ENCODE measurements at places on chromosomes 1 and 21. TPM values are rescaled to one million over a fixed set of nuclear protein-coding genes. Genes with fewer than 3 reads are reported as not detected.

DNA sequence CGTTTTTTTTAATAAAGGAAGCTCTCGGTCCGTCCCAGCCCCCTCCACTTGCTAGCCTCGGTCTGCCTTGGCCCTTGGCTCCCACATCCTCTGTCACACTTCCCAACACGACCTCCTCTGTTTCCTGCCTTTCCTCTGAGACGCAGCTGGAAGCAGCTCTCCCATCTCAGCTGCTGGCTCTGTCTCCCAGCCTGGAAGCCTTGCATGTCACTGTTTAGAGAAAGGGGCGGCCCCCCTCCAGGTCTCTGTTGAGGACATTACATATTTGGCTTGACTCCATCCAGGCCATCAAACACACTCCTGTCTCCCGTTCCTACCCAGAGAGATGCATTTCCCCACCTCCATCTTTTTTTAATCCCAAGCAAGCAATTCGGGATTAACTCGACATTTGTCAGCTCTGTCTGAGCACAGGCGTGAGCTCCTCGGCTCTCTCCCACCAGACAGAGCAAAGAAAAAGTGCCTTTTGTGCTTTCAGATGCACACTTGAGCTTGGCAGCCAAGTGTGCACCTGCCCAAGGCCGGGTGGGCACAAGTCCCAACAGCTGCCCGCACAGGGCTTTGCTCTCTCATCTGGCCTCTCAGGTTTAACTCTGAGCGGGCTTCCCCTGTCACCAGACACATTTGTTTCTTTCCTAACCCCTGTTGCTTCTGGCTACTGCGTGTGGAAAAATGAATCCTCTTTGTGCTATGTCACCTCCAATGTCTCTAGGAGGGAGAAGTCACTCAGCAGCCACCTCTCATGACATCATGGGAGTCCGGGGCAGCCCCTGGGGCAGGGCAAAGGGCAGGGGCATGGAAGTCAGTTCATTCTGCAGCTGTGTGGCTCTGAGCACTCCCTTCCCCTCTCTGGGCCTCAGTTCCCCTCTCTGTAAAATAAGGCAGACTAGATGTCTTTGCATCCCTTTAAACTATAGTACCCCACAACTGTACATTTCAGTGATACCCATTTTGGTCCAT is 108.3 kb downstream of the KCND3 start:
- DNase-seq, result no peak

- DNase-seq, result no peak
Observed at GRCh38 chr1:26317612-26318337, at the start of gene CD52. Gene CD52, plus strand, starts transcription at chr1:26317958. Its CDS starts 60 bp downstream, at chr1:26318018.

GRCh38 chr1:171898941-171899340 is 57.6 kb downstream of the DNM3 start:
- DNase-seq, result no peak

GRCh38 chr1:244876228-244876910 is 12.0 kb upstream of the HNRNPU start:
- DNase-seq, result no peak

GRCh38 chr1:51325878-51326755 is 4.2 kb downstream of the TTC39A start:
- no peak for DNase-seq

DNA sequence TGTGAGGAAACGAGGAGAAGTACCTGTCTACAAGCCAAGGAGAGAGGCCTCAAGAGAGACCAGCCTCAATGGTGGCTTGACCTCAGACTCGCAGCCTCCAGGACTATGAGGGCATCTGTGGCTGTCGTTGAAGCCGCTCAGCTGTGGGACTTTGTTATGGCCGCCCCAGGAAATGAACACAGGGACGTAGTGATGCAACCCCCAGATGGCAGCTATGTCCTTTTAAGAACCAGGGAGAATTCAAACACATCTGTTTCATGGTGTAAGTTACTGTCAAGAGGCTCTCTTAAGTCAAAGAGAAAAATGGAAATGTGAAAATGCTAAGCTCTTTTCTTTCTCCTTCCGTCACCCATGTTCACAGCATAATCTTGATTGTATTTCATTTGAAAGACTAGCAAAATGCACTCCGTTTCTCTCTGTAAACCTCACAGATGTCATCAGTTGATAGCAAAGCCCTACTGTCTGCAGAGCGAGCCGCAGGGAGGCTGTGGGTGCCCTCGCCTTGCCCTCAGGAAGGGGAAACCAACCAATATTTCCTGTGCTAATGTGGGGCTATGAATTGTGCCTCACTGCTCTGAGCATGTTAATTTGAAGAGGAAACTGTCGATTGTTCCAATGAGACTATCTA is 21.3 kb downstream of the UBASH3A start:
- peak; percentile 32 for DNase-seq

DNA sequence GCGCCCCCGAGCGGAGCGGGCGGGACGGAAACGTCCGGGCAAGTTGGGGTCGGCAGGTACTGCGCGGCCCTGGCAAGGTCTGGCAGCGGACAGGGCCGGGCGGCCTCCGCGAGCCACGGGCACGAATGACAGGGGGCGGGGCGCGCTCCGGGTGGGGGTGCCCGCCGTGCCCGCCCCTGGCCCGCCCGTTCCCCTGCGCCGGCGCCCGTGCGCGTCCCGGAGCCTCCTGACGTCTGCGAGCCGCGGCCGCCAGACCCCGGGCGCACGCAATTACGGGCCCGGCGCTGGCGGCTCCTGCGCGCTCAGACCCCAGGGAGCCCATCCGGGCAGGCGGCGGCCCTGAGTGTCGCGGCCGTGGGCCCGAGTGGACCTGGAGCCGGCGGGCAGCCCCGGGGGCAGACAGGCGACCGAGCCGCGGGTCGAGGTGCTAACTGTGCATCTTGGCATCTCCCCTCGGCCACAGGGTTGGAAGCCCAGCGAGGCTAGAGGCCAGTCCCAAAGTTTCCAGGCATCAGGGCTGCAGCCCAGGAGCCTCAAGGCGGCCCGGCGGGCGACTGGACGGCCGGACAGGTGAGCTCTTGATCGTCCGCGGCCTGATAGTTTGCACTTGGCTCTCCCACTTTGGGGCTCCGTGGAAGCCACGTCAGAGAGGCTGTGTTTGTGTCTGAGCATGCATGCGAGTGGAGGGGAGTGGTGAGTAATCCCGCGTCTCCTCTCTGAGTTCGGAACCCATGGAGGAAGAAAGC is 918 bp downstream of the MIB2 start:
- peak; percentile 94 for DNase-seq

Gene CMPK1
- 111 TPM for total RNA-seq

GRCh38 chr1:192418552-192419285 is 101.9 kb downstream of the RGS21 start:
- DNase-seq, result no peak

GRCh38 chr1:14915356-14916054 is 238.0 kb upstream of the TMEM51 start:
- no peak for DNase-seq

Gene FOXD3
- total RNA-seq, result not detected

- no peak for DNase-seq
Observed at GRCh38 chr21:46570631-46571030, 34.3 kb downstream of the S100B start.

DNA sequence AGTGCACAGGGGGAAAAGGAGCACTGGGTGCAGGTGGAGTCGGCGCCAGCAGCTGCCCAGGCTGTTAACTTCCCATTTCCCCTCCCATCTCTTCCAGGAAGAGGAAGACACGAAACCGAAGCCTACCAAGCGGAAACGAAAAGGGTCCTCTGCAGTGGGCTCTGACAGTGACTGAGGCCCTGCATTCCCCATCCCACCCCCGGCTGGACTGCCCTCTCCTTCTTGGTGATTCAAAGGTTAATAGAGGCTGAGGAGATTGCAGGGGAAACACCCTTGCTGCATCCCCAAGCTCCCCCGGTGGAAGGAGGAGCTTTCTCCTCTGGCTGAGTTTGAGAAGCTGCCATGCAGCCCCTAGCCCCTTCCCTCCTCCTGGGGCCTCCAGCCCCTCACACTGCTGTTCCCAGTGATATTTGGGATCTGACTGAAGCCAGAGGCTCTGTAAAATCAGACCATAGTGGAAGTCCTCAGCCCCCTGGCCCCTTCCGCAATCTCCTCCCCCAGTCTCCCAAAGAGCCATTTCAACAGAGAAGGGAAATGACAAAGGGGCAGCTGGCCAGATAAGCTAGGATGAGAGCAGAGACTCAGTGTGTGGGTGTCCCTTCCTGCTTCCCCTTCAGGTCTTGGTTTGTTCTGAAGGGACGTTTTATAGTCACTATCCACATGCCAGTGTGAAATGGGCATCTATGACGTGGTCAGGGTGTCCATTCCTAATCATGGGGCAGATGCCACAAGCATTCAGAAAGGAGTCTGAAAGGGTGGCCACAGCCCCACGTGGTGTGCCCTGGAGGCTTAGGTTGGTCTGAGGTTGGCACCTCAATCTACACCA is 1.9 kb upstream of the SLC27A3 start:
- peak; percentile 67 for DNase-seq

DNA sequence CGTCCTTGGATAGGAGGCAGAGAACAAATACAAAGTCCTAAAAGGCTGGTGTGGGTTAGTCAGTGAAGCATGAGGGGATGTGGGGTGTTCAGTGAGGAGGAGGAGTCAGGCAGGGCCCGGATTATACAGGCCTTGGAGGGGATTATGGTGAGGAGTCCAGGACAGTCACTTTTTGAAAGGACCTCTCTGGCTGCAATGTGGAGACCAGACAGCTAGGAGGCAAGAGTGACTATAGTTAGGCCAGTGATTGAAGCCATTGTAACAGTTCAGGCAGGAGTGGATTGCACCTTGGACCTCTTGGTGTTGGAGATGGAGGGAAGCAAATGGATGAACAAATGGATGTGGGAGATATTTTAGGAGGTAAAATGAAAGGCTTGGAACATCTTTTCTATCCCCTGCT is 115.8 kb downstream of the C1orf94 start:
- no peak for DNase-seq

DNA sequence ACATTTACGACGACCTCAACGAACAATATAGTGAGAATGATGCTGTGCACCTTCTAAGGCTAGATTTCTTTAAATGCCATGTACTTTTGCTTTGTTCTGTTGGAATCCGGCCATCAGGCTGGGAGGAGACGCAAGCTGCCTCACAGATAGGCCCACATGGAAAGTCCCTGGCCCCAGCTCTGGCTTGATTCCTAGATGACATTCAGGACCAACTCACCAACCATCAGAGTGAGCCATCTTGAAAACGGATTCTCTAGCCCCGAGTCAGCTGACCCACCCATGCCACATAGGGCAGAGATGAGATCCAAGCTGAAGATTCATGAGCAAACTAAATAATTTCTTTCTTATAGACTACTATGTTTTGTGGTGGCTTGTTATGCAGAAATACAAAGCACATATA is 164.4 kb downstream of the ZNF281 start:
- no peak for DNase-seq

DNA sequence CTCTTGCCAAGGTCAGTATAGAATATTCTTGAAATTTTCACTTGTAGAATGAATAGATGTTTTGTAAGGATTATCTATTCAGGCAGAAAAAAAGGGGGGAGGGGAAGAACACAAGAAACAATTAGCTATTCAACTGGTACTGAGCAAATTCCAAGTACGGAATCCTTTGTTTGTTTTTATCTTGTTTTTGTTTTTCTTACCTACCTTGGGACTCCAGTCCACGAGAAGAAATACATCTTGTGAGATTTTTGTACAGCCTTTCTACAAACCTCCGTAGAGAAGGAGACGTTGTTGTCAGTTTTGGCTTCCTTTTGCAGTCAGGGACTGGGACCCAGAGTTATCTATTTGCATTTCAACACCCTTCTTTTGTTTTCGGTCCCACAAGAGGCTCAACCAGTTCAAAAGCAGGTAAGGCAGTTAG is 36.0 kb downstream of the ZNF281 start:
- DNase-seq, result no peak

Data from upper lobe of left lung (tissue), 6 donors.